Transverse colon (tissue), 4 donors: ENCODE measurements at places on chromosomes 7 and 10. TPM values are rescaled to one million over a fixed set of nuclear protein-coding genes. Genes with fewer than 3 reads are reported as not detected.

DNA sequence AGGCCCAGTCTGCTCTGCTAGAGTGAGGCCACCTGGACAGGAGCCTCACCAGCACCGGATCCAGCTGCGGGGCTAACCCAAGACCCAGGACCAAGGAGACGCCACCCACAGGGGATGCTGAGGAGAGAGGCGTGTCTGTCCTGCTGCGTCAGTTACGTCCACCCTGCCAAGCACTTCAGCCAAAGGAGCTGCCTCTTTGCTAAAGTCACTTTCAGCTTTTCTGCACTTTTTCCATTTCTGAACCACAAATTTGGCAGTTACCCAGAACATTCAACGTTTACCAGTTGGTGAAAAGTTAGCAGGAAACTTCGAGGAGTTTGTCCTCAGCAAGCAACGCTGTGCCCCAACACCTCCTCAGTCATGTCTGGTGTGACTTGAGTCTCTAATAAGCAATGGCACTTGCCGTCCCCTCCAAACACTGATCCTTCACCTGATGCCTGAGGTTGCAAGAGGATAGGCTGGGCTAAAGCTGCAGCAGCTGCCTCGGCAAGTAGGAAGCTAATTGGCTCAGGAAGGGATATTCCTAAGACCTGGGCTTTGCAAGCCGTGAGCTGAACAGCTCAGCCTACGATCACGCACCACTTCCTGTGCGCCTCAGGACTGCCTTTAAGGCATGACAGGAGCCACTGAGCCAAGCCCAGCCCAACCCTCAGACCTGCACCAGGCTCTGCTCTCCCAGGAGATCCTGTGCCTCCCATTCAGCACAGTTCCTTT, 40.1 kb downstream of the KCNH2 start:
- no peak for DNase-seq
- H3K27ac ChIP-seq, result no peak overlapping the region
- H3K4me3 ChIP-seq, result no peak overlapping the region
- no peaks in the 10 kb centered on the region for H3K36me3 ChIP-seq
- peaks cover 9% of the 10 kb centered on the region for H3K4me1 ChIP-seq
- H3K27me3 ChIP-seq, result no peaks in the 10 kb centered on the region

DNA sequence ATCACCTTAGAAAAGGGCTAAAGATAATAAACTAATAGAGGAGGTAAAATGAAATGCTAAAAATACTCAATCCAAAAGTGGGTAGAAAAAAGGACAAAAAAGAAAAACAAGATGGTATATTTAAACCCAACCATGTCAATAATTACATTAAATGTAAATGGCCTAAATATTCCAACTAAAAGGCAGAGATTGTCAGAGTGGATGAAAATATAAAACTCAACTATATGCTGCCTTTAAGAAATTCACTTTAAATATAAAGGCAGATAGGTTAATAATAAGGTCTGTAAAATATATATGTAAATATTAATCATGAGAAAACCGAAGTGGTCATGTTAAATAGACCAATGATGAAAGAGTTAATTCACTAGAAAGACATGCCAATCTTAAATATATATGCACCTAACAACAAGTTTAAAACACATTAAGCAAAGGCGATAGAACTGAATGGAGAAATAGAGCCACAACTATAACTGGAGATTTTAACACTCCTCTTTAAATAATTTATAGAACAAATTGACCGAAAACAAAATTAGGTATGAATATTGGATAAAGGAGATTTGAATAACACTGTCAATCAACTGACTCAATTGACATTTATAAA, 159.4 kb downstream of the PLPP4 start:
- no peak overlapping the region for H3K4me3 ChIP-seq
- no peaks in the 10 kb centered on the region for H3K27me3 ChIP-seq
- DNase-seq, result no peak
- H3K4me1 ChIP-seq, result no peaks in the 10 kb centered on the region

GRCh38 chr10:29841724-29842649, 207.2 kb upstream of the SVIL start:
- no peaks in the 10 kb centered on the region for H3K36me3 ChIP-seq
- H3K27me3 ChIP-seq, result no peaks in the 10 kb centered on the region
- no peak overlapping the region for H3K4me3 ChIP-seq
- peak; percentile 47 for DNase-seq
- peak overlapping the region; percentile 86 for H3K27ac ChIP-seq

DNA sequence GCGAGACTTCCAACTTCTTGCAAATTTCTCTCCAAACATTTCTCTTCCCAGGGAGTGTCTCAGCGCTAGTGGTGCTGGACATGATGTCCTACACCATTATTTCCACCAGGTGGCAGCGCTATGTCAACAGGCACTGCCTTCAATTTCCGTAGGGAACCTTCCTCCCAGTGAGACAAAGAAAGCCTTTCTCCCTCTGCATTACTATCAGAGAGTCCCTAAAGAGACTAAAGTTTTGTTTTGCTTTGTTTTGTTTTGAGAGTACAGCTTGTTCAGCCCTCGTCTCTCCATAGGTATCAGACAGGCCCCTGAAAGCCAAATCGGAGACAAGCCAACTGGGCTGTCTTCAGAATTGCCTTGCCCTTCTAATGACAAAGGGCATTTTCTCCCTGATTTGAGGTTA, 44.2 kb upstream of the GGCT start:
- H3K27ac ChIP-seq, result no peak overlapping the region
- H3K4me1 ChIP-seq, result peaks cover 3% of the 10 kb centered on the region
- H3K4me3 ChIP-seq, result no peak overlapping the region
- no peaks in the 10 kb centered on the region for H3K27me3 ChIP-seq
- no peaks in the 10 kb centered on the region for H3K36me3 ChIP-seq

- H3K4me3 ChIP-seq, result no peak overlapping the region
- no peaks in the 10 kb centered on the region for H3K4me1 ChIP-seq
- H3K27ac ChIP-seq, result no peak overlapping the region
- no peaks in the 10 kb centered on the region for H3K27me3 ChIP-seq
- H3K36me3 ChIP-seq, result no peaks in the 10 kb centered on the region
These were observed 300.8 kb downstream of the SDHAF3 start for GRCh38 chr7:97418312-97418711.

GRCh38 chr7:30913821-30914515, 2.3 kb downstream of the AQP1 start:
- peak overlapping the region; percentile 87 for H3K27ac ChIP-seq
- peak; percentile 42 for DNase-seq

GRCh38 chr7:1508277-1508758, 4.1 kb upstream of the INTS1 start:
- H3K27ac ChIP-seq, result no peak overlapping the region
- no peak for DNase-seq
- no peaks in the 10 kb centered on the region for H3K27me3 ChIP-seq
- no peaks in the 10 kb centered on the region for H3K36me3 ChIP-seq
- peaks cover 22% of the 10 kb centered on the region for H3K4me1 ChIP-seq

GRCh38 chr10:121573538-121573941, 24.7 kb downstream of the FGFR2 start:
- H3K4me1 ChIP-seq, result no peaks in the 10 kb centered on the region
- peak overlapping the region; percentile 61 for H3K27ac ChIP-seq

DNA sequence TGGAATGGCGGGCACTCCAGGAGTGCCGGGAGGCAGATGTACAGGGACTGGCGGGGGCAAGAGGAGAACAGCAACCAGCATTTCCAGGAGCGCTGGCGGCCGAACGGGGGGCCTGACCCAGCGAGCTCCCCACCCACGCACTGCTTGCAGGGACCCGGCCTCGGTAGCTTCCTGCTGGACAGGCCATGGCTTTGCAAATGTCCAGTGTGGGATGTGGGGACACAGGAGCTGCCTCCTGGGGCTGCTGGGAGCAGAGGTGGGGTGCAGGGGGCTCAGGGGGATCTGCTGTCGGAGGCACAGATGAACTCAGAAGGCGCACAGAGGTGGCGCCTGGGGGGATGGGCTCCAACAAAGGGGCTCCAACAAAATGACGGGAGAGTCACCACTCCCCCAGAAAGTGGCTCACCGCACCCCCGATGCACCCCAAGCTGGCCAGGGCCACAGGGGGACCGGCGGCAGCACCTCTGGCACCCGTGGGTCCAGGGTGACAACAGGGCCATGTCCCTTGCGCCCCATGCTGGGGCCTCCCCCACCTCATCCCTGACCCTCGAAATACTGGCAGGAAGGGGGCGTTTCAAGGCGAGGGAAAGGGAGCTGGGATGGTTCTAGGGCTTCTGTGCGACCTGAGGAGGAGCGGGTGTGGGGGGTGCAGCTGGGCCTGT, 41.1 kb downstream of the AP5Z1 start:
- DNase-seq, result no peak
- H3K36me3 ChIP-seq, result no peaks in the 10 kb centered on the region
- H3K4me1 ChIP-seq, result no peaks in the 10 kb centered on the region
- H3K27ac ChIP-seq, result no peak overlapping the region

DNA sequence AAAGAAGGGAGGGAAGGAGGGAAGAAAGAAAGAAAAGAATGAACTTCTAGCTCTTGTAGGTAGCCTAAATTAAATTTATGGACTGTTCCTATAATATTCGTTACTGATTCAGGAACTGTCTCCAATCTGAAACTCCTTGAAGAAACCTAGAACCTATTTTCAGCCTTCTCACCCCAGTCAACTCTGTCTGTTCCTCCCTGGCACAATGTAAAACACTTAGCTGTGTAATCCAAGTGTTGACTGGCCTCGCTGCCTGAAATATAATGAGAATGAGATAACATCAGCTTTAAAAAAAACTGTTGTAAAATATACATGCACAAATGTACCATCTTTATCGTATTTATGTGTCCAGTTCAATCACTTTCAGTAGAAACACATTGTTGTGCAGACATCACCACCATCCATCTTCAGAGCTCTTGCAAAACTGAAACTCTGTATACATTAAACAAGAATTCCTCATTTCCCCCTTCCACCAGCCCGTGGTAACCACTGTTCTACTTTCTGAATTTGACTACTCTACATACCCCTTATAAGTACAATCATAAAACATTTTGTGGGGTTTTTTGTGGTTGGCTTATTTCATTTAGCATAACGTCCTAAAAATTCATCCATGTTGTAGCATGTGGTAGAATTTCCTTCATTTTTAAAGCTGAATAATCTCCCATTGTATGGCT, 6.3 kb upstream of the C7orf33 start:
- no peaks in the 10 kb centered on the region for H3K36me3 ChIP-seq
- peaks cover 5% of the 10 kb centered on the region for H3K27me3 ChIP-seq
- H3K27ac ChIP-seq, result no peak overlapping the region
- no peak for DNase-seq
- no peaks in the 10 kb centered on the region for H3K4me1 ChIP-seq
- no peak overlapping the region for H3K4me3 ChIP-seq

- no peaks in the 10 kb centered on the region for H3K27me3 ChIP-seq
- H3K4me3 ChIP-seq, result no peak overlapping the region
- DNase-seq, result no peak
- no peaks in the 10 kb centered on the region for H3K36me3 ChIP-seq
These were observed 237.7 kb upstream of the PLXDC2 start for GRCh38 chr10:19578571-19578970.

DNA sequence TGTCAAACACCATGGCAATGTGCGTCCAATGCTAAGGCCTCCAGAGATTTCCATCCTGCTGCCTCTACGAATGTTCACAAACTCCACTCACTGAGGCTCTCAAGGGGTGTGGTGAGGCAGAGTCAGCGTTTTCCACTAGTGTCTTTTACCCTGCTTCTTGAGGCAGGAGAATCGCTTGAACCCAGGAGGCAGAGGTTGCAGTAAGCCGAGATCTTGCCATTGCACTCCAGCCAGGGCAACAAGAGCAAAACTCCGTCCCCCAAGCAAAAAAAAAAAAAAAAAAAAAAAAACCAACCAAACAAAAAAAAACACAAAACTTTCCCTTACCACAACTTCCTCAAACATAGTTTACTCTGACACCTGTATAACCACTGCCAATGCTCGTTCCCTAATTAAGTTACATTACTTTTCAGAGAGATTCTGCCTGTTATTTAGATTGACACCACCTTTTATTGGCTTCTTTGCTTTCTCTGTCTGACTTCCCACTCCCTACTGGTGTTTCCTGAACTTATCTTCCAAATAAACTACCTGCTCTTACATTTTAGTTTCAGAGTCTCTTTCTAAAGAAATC, 102.1 kb upstream of the ZNF746 start:
- no peak overlapping the region for H3K4me3 ChIP-seq
- DNase-seq, result no peak
- H3K4me1 ChIP-seq, result no peaks in the 10 kb centered on the region
- H3K27me3 ChIP-seq, result no peaks in the 10 kb centered on the region

DNA sequence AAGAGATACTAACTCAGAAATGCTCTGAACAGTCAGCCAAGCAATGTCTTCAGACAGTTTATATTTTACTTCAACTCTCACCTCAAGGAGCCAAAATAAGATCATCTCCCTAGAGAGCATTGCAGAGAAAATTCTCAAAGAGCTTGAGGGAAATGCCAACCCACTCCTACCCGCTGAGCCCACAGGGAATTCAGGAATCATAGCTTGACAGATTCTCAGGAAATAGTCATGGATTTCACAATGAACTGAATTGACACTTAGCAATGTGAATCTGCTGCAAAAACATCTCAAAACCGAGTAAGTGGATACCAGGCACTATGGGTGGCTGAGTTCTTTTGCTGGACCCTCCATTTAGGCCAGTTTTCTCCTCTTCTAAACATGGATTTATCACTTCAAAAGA, 9.8 kb upstream of the PLAC9 start:
- H3K27ac ChIP-seq, result no peak overlapping the region
- H3K36me3 ChIP-seq, result no peaks in the 10 kb centered on the region
- DNase-seq, result no peak
- H3K27me3 ChIP-seq, result no peaks in the 10 kb centered on the region

- H3K36me3 ChIP-seq, result no peaks in the 10 kb centered on the region
- no peaks in the 10 kb centered on the region for H3K27me3 ChIP-seq
- no peak overlapping the region for H3K4me3 ChIP-seq
- DNase-seq, result no peak
- peaks cover 11% of the 10 kb centered on the region for H3K4me1 ChIP-seq
- no peak overlapping the region for H3K27ac ChIP-seq
These were observed 76.7 kb downstream of the CCNY start for GRCh38 chr10:35412900-35413491.

Gene ELMO1
- 80.8 TPM for total RNA-seq

Gene MSMB
- not detected for total RNA-seq

Gene C7orf57
- total RNA-seq, result not detected

Gene ARF5
- total RNA-seq, result 379 TPM

Gene NPSR1
- 0.95 TPM for total RNA-seq

Gene CPN1
- total RNA-seq, result not detected

Gene LEP
- total RNA-seq, result 1.1 TPM

Gene STOX1
- total RNA-seq, result 1.1 TPM

Gene ZNF37A
- 10.4 TPM for total RNA-seq

Gene MDFIC
- 10.1 TPM for total RNA-seq
